ENCODE measurements at places on chromosomes 1 and 21.
A peak's percentile ranks its signal among the peaks of the same experiment; 100 is the strongest.

DNA sequence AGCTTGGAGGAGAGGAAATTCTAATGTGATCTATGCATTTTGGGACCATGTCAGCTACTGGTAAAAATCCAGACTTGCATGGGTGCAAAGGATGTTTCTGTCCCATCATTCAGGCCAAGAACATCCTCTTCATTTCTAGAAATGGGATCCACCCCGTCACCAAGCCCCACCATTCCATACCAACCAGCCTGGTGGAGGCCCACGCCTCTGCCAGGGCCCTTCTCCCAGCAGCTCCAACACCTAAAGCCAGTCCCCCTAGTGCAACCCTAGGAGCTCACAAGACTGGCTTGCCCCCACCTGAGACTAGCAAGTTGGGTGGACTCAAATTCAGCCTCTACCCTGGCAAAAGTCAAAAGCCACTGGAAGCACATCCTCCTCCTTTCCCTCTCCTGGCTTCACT is 1.9 kb downstream of the ARHGEF11 start:
- no peak for DNase-seq

GRCh38 chr1:6464514-6464836 is 1.5 kb downstream of the TNFRSF25 start:
- no peak for DNase-seq

GRCh38 chr21:37245151-37245550 is 22.0 kb downstream of the VPS26C start:
- DNase-seq, result no peak

DNA sequence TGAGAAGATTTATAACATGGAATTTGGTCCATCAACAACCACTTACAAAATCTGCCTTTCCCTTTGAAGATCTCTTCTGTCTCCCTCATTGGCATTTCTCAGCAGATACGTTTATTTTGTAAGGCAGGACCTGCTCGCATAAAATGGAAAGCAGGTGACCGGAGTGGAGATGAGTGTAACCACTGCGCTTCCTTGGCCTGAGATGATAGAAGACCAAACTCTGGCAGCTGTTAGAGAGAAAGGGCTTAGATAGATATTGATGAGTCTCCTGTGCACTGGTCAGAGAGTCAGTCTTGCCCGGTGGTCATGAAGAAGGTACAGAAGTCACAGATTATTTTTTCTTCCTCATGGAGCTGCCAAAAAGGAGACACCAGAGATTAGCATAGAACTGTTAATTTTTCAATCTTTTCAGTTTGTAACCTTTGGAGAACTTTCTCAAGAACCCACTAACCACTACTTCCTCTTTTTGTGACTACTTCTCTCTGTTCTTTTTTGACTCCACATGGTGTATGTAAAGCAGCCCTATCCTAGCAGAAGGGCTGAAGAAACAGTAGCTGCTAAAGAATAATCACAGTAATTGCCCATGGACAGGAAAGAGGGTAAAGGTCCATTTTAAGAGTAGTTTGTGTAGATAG is 47.6 kb downstream of the FCRL3 start:
- no peak for DNase-seq

DNA sequence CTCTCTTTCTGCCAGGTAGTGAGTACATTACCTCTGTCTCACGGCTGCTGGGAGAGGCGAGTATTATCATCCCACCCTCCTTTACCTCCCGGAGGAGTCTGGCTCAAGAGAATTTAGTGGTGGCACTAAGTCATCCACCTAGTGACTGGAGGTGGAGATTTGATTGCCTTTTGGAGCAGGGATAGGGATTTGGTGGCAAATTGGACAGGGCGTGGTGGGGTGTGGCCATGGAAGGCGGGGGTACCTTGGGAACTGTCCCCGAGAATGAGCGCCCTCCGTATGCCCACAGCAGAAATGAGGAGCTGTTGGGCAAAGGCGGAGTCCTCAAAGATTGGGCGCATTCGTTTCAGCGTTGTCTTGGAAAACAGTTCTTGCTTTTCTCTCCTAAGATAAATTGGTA is 32.1 kb upstream of the HMGN1 start:
- no peak for DNase-seq

GRCh38 chr1:192003295-192004077 is 154.8 kb upstream of the RGS18 start:
- no peak for DNase-seq

- no peak for DNase-seq
These were observed 57.7 kb downstream of the NMNAT2 start for GRCh38 chr1:183360473-183360872.

DNA sequence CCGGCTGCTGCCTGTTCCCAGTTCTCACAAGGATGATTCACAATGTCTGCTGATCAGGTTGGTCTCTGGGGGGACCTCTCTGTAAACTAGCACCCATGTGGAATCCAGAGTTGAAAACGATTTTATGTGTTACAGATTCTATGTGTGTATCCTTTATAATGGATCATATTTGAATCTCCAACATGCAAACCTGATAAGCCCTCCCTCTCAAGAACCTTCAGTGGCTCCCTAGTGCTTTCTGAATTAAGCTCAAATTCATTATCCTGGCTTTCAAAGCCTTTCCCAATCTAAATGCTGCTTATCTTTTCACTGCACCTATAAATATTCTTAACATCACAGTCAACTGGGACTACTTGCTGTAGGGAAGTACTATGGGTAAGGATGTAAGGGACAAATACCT is 166.8 kb upstream of the USP24 start:
- DNase-seq, result no peak

DNA sequence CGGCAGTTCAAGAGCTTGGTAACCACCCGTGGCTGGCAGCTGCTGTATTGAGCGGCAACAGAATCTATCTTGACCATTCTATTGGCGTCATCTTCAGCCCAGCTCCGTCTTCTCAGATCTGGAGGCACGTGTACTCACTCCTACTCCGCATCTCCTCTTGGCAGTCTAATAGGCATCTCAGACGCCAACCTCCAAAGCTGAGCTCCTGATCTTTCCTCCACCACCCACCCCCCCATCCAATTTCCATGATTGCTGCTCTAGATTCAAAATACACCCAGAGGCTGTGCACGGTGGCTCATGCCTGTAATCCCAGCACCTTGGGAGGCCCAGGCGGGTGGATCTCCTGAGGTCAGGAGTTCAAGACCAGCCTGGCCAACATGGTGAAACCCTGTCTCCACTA is 84.6 kb upstream of the CASZ1 start:
- DNase-seq, result no peak

- peak; percentile 46 for DNase-seq
These were observed 52.2 kb downstream of the GREM2 start for GRCh38 chr1:240559781-240560180.

- peak; percentile 69 for DNase-seq
These were observed 41.9 kb upstream of the PLA2G5 start for GRCh38 chr1:20028125-20028524.

GRCh38 chr1:58422436-58422835 is 124.1 kb downstream of the OMA1 start:
- no peak for DNase-seq

- DNase-seq, result no peak
These were observed 71.0 kb downstream of the CD46 start for GRCh38 chr1:207822602-207823451.

DNA sequence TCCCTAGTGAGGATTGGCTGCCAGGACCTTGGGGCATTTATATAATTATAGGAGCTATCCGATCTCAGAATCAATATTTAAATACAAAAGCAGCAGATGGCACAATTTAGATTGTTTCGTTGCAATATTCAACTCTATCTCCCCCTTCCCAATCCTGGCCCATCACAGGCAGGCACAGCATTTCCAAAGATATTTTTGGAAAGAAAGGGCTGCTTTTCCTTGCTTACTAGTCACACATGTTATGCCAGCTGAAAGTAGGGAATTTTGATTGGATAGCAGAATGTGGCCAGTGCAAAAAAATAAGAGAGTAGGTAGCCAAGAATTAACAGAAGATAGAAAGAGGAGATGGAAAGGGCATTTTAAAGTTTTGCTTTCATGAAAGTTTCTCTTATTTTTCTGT is 37.9 kb downstream of the IL12RB2 start:
- no peak for DNase-seq

DNA sequence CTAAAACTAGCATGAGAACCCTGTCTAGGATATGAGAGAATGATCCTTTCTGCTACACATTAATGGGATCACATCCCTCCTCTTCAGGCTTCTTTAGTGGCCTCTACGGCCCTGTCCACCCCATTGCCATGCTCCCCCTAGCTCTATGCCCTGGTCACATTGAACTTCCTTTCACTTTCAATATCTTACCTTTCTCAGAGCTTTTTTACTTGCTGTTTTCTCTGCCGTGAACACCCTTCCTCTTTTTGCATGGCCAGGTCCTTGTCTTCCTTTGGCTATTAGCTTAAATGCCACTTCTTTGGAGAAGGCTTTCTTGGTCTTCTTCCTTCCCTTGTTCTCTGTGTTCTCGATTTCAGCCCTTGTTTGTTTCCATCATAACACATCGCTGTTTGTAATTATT is 97.4 kb downstream of the GIPC2 start:
- no peak for DNase-seq

DNA sequence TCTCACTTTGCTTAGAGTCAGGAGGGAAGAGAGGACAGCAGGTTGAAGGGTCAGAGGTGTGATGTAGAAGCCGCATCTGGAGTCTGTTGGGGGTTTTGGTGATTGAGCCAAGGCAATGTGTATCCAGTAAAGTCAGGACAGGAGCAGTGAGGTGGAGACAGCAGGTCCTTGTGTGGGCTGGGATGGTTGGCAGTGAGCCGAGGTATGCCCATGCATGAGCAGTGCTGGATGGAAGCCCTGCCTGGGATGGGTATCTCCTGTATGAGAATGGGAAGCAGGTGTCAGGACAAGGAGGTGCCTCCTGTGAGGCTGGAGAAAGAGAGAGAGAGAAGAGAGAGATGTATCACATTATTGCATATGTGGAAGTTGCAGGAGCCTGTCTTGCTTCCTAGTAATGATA is 90.0 kb downstream of the OBSCN start:
- no peak for DNase-seq

DNA sequence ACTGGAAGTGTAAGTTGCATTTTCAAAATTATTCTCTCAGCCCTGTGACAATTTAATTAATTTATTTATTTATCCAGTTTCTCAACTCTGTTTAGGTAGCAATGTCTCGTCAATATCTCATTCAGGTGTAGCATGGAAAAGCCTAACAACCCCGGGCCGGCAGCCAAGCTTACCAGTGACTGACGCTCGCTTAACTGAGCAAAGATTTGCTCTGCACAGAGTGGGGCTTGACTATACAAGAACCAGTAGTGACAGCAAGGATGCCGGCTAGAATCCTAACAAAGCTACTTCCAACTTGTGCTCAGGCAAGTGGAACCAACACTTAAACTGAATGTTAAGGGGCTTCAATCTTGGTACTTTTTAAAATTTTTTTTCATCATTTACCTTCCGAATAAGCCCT is 80.9 kb upstream of the ESRRG start:
- DNase-seq, result no peak

DNA sequence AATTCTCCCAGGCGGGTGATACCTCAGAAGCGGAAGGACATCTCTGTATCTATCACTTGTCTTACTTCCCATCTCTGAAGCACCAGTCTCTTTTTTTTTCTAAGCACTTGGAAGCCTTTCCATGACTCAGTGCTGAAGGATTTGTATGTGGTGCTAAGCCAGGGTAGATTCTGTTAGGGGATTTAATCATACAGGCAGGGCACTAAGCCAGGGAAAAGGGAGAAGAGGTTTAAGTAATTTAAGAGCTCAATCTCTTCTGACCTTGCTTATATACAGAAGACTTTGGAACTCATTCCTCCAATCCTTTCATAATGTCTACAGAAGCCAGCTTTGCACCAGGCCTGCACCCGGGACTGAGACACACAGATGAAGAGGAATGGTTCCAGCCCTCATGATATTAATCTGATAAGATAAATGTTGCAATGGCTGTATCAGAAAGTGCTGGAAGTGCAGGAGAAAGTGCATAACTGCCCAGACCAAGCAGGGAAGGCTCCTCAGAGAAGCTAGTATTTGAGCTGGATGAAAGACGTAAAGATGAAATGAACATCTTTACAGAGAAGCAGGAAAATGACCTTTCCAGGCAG is 11.0 kb downstream of the FAM163A start:
- peak; percentile 87 for DNase-seq

GRCh38 chr1:228748431-228748830 is 13.2 kb downstream of the RHOU start:
- DNase-seq, result no peak

GRCh38 chr1:88150330-88150729 is 533.7 kb upstream of the PKN2 start:
- DNase-seq, result no peak

DNA sequence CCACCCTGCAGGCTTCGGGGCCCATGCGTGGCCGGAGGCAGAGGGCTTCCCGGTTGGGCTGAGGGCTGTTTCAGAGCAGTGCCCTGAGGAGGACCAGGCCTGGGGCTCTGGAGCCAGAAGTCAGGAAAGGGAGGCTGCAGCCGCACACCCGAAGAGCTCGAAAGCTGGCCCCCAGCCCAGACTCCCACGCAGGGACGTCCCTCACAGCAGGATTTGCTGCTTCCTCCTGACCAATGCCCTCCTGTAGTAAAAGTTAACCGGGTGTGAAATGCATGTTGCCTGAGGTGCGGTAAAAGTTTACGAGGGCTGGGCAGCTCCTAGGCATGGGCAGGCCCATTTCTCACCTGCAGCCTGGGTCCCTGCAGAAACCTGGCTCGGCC is 101.5 kb upstream of the ARHGEF16 start:
- DNase-seq, result peak; percentile 53

DNA sequence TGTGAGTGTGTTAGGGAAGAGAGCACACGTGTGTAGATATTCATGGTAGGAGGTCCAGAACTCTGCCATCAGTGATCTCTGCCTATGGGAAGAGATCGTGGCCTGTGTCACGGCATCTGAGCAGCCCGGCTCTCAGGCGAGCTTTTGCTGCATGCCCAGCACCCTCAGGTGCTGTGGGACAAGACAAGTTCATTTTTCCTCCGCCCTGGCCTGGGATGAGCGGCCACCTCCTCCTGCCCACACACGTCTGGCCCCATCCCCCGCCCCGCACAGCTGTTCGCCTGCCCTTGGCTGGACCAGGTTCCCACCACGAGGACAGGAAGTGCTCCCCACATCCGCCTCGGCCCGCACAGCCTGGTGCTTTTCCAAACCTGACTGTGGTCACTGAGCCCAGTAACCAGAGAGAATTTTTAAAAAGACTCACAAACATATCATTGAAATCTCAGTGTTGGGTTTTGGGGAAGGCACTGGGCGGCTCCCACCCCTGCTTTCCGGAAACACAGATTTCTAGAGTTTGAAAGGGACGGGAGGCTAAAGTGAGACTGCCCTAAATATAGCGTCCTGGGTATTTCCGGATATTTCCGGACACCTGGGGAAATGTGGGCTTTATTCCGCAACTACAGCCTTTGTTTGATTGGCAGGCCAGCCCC is 18.0 kb downstream of the BMP8A start:
- DNase-seq, result peak; percentile 64

- no peak for DNase-seq
These were observed 344.7 kb upstream of the USP24 start for GRCh38 chr1:55559842-55560241.

GRCh38 chr21:31460980-31461379 is 116.9 kb upstream of the TIAM1 start:
- DNase-seq, result no peak
